Activated naive CD8-positive, alpha-beta T cell treated with anti-CD3 and anti-CD28 coated beads for 36 hours (primary cell): ENCODE measurements at places on chromosomes 6 and 20. TPM values are rescaled to one million over a fixed set of nuclear protein-coding genes. Genes with fewer than 3 reads are reported as not detected.

The APCDD1L gene
- not detected for total RNA-seq

The CDSN gene
- not detected for total RNA-seq

The BPI gene
- total RNA-seq = not detected

The PI16 gene
- 0.39 TPM for total RNA-seq

The KHDC1L gene
- not detected for total RNA-seq

The TSPO2 gene
- not detected for total RNA-seq

The GNRH2 gene
- total RNA-seq = 0.87 TPM

The SEMG2 gene
- not detected for total RNA-seq

The OR10C1 gene
- total RNA-seq = not detected

The RAD21L1 gene
- not detected for total RNA-seq

The PDYN gene
- not detected for total RNA-seq

The CABLES2 gene
- 4.9 TPM for total RNA-seq

The LY6G6D gene
- total RNA-seq = not detected

The SUMO4 gene
- 2.6 TPM for total RNA-seq

The OSER1 gene
- 25.5 TPM for total RNA-seq

The ZDHHC14 gene
- 3.5 TPM for total RNA-seq

The CRISP2 gene
- total RNA-seq = not detected

The SLC52A3 gene
- 0.25 TPM for total RNA-seq

The APOBEC2 gene
- not detected for total RNA-seq

The ZBTB46 gene
- 0.04 TPM for total RNA-seq

The ASXL1 gene
- total RNA-seq = 97.5 TPM

The NKX2-4 gene
- not detected for total RNA-seq

The FRS3 gene
- 5.2 TPM for total RNA-seq

The DEK gene
- 241 TPM for total RNA-seq

The OPRL1 gene
- total RNA-seq = 0.16 TPM

The ARMC12 gene
- total RNA-seq = 2.0 TPM
